ENCODE measurements at places on chromosomes 3 and 15.

DNA sequence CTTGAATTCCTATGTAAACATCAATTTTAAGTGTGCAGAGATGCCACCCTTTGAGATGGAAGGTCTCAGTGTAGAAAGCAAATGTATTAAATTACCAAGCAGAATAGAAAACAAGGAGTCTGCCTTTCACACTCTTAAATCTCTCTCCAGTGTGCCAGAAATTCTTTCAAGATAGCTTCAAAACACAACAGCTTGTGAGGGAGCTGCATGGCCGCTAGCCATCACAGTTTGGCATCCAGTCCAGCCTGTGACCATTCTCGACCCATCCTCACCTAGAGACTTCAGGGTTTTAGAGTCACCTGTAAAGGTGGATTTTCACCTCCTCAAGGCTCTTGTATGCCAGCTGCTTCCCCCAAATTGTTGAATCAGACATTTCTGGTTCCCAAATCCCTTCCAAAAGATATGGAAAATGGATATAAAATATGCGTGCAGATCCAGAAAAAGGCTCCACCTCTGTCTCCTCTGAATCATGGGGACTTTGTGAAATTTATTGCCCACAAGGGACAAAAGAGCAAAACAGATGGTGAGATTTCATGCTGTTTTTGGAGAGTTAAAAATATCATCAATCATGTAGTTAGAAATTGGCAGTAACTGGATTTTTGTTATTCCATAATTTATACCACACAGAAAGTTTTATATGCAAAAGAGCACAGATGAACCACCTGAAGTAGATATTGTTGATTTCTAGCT is 114.2 kb upstream of the THRB start:
- no peak for DNase-seq

- no peak for DNase-seq
Measured at GRCh38 chr15:70195587-70196305, 98.0 kb upstream of the TLE3 start.

- DNase-seq, result no peak
Measured at GRCh38 chr3:38028621-38029361, 651 bp downstream of the PLCD1 start.

DNA sequence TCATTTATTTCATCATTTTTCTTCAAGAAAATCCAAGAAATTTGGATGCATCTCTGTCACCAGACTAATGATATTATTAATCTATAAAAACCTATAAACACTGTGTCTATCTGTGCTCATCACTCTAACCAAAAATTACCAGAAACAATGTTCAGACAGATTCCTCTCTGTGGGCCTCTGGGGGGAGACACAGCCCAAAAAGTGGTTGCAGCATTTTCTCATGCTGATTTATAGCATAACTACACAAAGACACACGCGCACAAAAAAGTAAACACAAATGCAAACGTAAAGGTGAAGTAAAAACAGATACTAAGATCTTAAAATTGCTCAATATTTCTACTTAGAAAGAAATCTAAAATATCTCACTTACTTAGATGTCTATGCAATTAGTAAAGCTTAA is 976.0 kb downstream of the GBE1 start:
- peak; percentile 19 for DNase-seq

GRCh38 chr3:4336850-4337546 is 33.8 kb downstream of the SETMAR start:
- no peak for DNase-seq

DNA sequence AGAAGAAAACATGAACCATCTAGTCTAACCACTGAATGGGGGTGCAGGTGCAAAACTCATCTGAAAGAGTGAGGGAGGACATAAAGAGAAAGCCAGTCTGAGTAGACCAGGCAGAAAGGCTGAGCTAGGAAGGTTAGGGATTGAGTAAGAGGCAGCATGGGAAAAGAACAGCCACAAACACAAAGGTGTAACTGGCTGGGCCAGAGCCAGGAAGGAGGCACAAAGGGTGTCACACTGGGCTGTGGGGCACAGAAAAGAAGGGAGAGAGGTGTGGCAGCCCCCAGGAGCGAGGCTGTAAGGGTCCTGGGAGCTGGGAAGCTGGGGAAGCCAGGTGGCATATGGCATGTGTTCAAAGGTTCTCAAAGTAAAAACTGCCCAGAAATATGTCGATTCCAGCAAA is 18.7 kb downstream of the IGSF11 start:
- no peak for DNase-seq

GRCh38 chr3:140368223-140368811 is 309.5 kb upstream of the TRIM42 start:
- DNase-seq, result no peak

DNA sequence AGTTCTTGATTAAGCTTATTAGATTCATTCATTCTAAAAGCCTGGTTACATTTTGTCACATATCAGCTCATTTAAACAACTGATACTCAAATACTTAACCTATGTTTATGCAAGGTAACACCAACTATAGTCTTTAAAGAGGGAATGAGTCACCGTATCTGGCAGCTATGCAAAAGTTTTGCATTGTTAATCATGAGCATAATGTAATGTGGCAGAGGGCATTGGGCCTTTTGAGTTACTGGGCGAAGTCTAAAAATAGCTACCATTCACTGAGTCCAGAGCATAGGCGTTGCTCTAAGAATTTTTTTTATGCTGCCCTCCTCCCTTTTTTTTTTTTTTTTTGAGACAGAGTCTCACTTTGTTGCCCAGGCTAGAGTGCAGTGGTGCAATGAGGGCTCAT is 277.7 kb upstream of the ZNF717 start:
- no peak for DNase-seq

All from hematopoietic multipotent progenitor cell treated with erythropoietin and hydrocortisone succinate and interleukin-3 and kit ligand, for 4 days (in vitro differentiated cells).